ENCODE measurements at places on chromosomes 11 and 22.
A peak's percentile ranks its signal among the peaks of the same experiment; 100 is the strongest.

DNA sequence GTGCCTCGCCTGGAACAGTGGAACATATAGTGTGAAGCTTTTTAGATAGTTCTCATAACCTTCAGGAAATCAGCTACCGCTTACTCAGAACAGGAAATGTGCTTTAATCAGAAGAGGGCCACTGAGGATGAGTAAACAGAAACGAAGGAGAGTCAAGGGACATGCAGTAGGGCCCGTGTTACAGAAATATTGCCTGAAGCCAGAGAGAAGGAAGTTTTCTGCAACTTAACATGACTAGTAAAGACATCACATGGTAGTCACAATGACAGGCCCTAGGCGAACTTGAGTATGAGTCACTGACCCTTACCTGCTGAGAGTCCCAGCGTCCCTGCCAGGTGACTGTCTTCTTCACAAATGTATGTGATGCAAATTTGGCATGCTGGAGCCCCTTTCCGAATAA, 39.4 kb downstream of the CARD18 start:
- DNase-seq = peak; percentile 92

DNA sequence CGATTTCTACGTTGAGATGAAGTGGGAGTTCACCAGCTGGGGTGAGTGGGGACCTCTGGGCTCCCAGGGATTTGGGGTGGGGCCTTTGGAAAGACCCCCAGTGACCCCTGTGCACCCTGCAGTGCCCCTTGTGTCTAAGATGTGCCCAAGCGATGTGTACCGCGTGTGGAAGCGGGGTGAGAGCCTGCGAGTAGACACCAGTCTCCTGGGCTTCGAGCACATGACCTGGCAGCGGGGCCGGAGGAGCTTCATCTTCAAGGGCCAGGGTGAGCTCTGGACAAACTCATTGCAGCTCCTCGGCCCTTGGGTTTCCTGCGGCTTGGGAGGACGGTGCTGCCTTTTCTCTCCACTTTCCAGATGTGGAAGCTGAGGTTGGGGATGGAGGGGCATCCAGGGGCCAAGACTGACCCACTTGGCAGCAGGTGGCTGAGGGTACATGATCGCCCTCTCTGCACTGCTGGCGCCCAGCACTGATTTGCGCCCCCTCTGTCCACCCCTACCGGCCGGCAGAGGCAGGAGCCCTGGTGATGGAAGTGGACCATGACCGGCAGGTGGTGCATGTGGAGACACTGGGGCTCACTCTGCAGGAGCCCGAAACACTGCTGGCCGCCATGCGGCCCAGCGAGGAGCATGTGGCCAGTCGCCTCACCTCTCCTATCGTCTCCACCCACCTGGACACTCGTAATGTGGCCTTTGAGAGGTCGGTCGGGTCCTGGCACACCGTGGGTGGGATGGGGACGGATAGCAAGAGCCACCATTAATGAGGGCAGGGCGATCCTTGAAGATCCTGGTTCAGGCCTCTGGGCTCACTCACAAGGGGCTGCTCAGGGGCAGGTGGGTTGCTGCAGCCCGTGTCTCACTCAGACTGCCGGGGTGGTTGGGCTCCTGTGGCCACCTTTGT, 2.6 kb downstream of the ANKRD13D start:
- no peak for DNase-seq

- DNase-seq = no peak
Observed at GRCh38 chr11:13134066-13134465, 125.0 kb downstream of the RASSF10 start.

DNA sequence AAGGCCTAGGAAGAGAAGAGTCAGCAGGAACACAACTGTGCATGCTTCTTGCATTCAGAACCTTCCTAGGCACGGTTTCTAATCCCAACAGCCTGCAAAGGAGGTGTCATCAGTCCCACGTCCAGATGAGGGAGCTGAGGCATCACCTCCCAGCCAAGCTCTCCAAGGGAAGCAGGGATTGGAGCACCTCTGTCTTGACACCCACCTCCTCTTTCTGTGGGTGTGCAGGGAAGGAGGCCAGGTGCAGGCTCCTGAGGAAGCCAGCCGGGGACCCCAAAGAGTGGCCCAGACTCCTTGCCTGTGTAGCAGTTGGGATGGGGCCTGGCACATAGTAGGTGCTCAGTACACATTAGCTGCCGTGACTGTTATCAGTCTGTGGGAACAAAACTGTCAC, 2.0 kb downstream of the PNPLA5 start:
- peak; percentile 47 for DNase-seq

DNA sequence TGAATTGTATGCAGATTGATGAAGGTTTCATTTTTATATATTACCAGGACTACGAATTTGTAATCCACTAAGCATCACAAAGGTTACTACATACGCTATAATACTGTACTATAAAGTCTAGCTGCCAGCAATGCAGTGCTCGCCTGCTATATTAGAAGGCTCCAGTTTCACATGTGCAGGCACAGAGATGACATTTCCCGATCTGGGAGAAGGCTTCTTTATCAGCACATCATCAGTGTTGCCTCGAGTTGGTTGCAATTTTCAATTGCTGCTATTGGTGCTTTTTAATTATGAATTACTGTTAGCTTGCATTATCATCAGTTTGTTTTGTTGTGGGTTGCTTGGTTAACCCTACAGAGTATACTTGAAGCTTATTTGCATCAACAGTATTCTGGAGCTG, 143.2 kb upstream of the TEAD1 start:
- no peak for DNase-seq

DNA sequence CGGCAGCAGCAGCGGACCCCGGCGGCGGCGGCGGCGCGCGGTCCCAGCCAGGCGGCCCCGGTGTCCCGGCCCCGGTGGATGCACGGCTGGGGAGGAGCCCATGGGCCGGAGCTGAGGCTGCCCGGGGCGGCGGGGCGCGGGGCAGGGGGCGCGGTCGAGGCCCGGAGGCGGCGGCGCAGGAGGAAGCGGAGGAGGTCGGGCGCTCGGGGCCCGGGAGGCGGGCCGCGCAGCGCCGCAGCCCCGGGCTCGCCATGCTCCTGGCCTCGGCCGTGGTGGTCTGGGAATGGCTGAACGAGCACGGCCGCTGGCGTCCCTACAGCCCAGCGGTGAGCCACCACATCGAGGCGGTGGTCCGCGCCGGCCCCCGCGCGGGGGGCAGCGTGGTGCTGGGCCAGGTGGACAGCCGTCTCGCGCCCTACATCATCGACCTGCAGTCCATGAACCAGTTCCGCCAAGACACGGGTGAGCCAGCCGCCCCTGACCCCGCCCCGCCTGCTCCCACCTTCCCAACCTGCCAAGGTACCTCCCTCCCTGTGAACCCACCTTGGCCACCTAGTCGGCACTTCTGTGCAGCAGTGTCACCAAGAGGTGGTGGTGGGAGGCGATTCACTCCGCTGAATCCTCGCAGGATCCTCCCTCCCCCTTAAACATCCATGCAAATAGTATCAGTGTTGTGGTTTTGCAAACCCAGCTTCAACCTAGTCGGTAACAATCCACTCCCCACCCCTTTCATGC, 580 bp downstream of the DTX4 start:
- DNase-seq = no peak

DNA sequence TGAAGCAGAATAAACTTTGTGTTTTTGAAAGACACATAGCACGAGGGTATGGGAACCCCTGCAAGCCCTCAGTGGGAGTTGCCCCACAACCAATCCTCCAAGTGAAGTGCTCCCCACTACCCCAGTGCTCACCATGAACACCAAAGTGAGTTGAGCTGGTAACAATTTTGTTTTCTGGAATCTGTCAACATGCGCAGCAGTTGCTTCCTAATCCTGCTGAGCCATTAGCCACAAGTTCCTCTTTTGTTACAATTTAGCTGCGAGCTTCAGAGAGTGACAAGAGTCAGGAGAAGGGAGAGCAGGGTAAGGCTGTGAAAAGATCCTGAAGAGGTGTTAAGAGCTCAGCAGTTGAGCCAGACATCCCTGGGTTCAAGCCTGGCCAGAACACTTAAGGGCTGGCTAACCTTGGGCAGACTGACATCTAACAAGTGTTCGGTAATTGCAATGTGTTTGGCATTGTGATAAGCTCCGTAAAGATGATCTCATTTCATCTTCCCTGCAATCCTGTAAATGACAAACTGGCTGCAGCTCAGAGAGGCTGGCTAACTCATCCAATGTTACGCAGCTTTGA, 24.1 kb upstream of the ASPHD2 start:
- no peak for DNase-seq

GRCh38 chr11:108117746-108118371, 3.5 kb upstream of the ACAT1 start:
- DNase-seq = peak; percentile 57

DNA sequence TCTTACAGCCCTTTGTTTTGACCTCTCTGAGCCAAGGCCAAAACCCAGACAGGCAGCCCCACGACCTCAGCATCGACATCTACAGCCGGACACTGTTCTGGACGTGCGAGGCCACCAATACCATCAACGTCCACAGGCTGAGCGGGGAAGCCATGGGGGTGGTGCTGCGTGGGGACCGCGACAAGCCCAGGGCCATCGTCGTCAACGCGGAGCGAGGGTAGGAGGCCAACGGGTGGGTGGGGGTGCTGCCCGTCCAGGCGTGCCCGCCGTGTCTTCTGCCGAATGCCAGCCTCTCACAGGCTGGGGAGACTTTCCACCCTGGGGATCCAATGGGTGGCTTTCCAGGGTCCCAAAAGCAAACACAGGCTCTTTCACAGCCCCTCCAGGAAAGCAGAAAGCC, 37.1 kb upstream of the PPP6R3 start:
- DNase-seq = no peak

DNA sequence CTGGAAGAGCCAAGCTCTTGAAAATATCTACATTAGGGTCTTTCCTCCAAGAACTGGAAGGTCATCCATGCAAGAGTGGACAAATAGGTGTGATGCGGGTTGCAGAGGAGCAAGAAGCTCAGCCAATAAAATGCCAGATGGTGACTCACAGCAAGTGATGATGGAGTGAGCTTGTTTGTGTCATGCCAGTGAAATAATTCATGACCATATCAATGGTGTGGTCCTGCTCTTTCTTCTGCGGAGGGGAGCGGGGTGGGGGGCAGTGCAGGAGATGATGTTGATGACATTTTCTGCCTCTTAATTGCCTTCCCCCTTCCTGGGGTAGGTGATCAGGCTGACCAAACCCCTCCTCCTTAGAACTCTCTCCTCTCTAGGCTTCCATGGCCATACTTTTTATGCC, 118.5 kb upstream of the TIMP3 start:
- no peak for DNase-seq

All from epithelial cell of esophagus (primary cell).